ENCODE measurements at places on chromosomes 12 and 14.

DNA sequence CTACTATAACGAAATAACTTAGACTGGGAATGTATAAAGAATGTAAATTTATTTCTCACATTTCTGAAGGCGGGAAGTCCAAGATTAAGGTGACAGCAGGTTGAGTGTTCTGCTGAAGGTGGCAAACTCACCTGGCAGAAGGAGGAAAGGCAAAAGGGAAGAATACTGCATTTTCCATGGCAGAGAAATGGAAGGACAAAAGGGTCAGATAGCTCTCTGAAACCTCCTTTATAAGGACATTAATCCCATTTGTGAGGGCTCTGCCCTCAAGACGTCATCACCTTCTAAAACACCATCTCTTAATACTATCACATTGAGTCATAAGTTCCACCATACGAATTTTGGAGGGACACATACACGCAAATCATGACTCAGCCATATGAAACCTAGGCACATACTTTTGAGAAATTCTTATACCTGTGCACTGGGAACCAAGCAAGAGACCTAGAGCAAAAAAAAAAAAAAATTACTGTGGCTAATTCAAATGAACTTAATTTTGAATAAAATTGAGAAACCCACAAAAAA is 1669.3 kb upstream of the FLRT2 start:
- DNase-seq = no peak

DNA sequence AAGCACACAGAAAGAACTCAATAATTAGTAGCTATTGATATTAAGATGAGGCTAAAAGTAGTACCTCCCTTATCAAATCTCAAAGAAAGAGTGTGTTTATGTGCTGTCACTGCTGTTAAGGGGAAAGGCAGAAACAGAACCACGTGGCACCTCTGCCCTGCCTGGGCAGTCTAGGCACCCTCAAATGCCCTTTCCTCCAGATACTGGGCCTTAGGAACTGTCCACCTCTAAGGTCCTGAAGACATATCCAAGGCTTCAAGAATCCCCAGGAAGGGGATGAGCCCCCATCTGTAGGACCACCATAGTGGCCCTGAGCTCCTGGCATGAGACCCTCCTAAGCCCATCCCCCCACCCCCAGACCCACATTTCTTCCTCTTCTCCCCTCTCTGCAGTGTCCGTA is 29.1 kb downstream of the NGB start:
- DNase-seq = no peak

DNA sequence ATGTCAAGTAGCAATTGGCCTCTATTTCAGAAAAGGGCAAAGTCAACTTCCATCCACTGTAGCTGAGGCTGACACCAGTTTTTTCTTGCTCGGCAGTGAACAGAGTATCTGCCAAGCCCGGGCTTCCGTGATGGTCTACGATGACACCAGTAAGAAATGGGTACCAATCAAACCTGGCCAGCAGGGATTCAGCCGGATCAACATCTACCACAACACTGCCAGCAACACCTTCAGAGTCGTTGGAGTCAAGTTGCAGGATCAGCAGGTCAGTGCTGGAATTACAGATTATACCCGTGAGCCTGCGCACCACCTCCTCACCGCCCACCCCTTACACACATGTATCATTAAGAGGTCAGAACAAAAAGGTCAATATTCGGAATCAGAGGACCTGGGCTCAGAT is 19.4 kb downstream of the EVL start:
- DNase-seq = no peak

DNA sequence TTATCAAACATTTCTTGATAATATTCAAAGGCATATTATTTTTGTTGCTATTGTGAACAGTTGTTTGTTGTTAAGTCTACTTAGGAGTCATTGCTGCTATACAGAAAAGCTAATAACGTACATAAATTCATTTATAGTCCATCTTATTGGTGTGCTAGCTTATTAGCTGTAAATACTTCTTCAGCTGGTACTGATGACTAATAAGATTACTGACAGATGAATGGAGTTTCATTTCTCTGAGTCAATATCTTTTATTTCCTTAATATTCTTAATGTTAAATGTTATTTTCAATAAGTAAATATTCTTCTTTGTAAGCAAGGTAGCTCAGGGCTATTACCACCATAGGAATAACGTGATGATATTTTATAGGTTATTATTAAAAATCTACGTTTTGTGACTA is 139.4 kb upstream of the SLCO1C1 start:
- DNase-seq = no peak

DNA sequence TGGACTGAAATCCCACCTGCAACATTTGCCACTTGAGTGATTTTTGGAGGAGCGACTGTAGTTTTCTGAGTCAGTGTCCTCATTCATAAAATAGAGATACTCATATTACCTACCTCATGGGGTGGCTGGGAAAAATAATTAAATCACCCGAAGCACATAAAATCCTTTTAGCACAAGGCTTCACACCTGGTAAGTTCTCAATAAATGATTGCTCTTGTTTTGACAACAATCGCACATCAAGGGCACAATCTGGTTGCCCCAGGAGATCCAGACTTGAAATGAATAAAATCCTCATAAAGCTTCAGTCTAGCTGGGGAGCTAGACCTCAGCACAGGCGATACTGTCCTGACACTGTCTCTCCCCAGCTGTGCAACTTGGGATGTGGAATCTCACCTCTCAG is 76.0 kb upstream of the CCDC60 start:
- no peak for DNase-seq

- DNase-seq = peak; percentile 65
Observed at GRCh38 chr14:59585891-59586554, 9.4 kb upstream of the CCDC175 start.

DNA sequence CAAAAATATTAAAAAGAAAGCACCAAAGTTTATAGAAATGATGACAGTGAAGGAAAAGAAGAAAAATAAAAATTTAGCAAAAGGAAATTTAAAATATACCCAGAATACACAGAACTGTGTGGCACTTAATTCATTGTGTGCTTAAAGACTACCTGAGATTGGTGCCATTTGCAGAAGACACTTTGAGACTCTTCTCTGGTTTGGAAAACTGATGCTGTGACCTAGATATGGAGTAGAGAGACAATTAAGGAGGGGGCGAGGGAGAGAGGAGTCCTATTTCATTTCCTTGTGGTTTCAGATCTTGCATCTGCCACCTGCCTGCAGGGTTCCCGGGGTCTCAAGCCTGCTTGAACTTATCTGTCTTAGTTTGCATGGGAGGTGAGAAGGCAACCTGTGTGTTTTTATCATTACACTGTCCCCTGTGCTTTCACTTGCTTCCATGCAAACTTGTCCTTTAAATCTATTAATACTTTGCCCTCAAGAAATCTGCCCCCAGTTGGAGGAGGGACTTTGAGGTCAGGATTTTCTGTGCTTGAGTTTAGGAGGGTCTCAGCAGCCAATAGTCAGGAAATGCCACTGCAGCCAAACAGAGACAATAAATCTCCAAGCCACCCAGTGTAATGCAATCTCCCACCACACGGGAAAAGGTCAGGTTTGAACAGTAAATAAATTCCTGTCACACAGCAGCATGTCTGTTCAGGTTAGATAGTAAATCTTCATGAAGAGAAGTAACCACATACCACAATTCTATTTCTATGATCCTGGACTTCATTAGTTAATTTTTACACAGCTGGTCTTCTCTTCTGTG is 119.4 kb downstream of the CAND1 start:
- no peak for DNase-seq

DNA sequence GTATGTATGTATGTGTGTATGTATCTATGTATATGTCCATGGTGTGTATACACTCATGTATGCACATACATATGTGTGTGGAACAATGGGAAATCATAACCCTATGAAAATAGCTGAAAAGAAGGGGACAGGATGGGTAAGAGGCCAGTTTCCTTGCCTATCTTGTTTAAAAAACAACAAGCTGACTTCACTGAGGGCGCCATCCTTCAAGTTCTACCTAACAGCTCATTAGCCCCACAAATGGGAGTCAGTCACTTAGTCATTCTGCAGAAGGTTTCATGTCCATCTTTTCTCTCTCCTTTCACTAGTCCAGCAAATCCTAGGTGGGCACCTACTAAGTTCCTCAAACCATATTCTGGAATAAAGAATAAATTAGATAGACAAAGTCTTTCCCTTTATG is 14.7 kb downstream of the STON2 start:
- no peak for DNase-seq

GRCh38 chr14:73789989-73790581 is 61.5 kb upstream of the PTGR2 start:
- DNase-seq = no peak

DNA sequence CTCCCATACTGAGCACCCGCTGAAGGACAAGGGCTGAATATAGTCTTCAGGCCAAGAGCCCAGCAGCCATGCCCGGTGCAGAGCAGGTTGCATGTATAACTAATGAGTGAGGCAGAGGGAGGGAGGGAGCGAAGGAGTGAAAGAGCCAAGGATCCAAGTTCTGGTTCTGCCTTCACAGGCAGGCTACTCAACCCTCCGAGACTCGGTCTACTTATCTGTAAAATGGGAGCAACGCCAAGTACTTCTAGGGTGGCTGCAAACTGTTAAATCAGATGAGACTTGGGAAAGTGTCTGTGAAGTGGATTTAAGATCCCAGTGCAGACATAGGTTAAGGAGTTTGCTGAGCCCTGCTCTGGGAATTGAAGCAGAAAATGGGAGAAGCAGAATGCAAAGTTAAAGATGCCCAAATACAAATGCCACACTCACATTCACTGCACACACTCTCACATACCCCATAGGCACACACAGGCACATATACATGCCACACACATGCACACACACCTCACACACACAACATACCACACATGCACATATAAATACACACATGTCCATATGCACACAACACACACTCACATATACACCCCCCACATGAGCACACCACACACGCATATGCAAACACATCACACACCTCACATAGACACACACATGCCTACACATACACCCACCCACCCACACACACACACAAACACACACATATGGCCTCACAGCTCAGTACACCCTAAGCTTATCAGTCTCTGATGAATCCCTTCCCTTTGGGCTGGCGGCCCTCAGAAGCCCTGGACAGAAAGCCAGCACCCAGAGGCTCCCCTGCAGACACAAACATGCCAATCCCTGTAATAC is 76.7 kb downstream of the PITPNM2 start:
- DNase-seq = no peak

- DNase-seq = no peak
Observed at GRCh38 chr14:101969481-101969880, 5.1 kb downstream of the DYNC1H1 start.

DNA sequence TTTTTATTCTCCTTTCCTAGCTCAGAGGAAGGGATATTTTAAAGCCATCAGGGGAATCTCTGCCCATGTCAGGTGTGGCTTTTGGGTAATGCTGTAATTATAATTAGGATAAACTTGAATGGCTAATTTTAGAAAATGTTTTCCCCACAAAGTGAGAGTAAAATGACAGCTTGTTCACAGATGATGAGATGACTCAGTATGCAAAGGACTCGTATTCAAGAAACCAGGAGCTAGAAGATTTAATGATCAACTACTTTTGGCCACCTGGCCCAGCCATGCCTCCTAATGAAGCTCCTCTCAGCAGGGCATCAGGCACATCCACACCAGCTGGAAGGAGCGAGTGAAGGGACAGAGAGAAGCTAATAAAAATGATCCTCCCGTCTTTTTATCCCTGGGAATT is 29.0 kb upstream of the PLEKHG7 start:
- DNase-seq = no peak

GRCh38 chr14:102162487-102162886 is 22.8 kb downstream of the WDR20 start:
- no peak for DNase-seq

- no peak for DNase-seq
Observed at GRCh38 chr14:64646103-64646502, 58.1 kb upstream of the PLEKHG3 start.

DNA sequence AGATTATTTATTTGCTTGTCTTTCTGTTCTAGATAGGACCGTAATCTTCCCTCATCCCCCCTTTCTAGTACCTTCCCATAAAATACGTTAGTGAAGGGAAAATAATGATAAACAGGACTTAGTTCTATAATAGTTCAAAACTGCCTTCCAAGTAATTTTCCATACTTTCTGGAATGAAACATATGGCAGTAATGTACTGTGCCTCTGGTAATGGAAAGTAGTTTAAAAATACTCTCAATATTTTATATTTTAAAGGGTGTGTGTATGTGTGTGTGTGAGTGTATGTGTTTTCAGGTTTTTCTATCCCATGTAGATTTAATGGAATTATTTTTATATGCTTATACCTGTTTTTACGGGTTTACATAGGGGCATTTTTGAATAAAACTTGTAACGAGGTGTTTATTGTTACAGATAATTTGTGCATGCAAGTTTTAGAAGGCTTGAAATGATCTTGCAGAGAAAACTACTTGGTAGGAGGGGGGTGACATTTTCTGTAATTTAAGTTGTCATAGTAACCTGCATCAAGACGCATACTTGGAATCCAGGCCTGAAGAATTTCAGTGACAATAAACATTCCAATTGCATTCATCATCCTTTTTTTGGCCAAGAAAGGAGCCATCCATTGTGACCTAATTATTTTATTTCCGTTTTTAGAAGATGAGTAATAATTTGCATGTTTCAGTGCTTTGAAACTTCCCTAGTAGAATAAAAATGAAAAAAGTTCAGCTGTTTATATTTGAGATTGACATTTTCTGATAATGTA is 38.9 kb downstream of the RASSF8 start:
- no peak for DNase-seq

DNA sequence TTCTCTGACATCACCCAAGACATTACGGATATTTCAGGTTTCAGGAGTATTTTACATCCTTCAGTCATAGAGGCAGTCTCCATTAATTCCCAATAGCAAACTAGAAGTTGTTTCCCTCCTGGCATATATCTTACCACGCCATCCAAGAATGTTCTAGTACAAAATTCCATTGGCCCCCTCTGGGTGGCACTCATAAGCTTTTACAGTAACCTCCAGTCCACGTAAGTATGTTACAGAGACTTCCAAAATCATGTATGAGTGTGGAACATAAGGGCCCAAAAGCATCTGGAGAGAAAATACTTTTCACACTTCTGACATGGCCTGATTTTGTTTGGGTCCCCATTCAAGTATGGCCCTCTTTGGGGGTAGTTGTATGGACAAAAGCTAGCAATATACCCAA is 58.1 kb upstream of the DHRS4 start:
- DNase-seq = no peak

GRCh38 chr14:34220378-34220706 is 241.7 kb downstream of the SPTSSA start:
- DNase-seq = no peak

- DNase-seq = no peak
Observed at GRCh38 chr12:109987615-109988014, 8.6 kb downstream of the GIT2 start.
